Right renal cortex interstitium (tissue), 3 donors: ENCODE measurements at places on chromosomes 11 and 22.

- DNase-seq = no peak
These were observed 85.4 kb downstream of the OSBP2 start for GRCh38 chr22:30780026-30780425.

DNA sequence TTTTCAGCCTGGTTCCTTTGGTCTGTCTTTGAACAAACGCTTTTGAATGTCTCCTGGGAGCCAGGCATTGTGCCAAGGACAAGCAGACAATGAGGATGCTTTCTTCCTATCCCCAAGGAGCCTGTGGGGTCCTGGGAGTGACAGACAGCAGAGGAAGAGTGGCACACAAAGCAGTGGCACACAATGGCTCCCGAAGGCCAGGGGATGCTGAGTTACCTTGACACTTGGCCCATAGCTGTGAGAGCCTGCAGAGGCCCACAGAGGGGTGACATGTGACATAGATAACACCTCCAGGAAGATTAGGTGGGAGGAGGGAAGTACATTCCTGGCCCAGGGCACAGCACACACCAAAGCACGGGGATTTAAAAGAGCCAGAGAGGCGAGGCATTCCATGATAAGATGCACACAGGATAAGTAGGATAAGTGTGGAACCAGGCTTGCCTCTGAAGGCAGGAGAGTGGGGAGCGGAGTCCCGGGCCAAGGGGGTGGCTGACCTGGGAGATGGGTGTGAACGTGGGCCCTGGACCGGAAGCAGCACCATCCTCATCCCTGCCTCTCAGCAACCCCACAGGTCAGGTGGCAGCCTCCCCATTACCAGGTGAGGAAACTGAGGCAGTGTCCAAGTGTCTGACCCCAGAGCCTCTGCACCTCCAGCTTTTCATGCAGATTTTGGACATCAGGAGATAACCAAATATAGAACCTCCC lies 6.3 kb downstream of the UPB1 start:
- DNase-seq = no peak

GRCh38 chr11:27025312-27025955 lies 15.2 kb upstream of the BBOX1 start:
- no peak for DNase-seq

- DNase-seq = peak; percentile 62
These were observed 15.7 kb downstream of the CRTAM start for GRCh38 chr11:122853971-122854446.

DNA sequence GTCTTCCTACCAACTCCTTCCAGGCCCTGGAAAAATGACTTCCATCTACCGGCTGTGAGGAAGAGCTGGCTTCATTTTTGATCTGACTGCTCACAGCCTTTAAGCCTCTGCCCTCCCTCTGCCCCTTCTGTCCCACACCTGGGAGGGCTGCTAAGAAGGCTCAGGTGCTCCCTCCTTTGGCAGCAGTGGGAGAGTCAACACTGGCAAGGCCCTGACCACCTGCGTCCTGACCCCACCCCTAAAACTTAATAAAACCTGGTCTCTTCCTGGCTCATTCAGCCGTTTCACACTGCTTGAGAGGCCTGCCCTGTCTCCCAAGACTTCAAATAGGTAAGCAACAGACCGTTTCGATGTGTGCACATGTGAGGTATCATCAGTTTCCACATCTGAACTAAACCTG lies 52.1 kb upstream of the NFRKB start:
- no peak for DNase-seq

- DNase-seq = no peak
These were observed 5.3 kb downstream of the TYR start for GRCh38 chr11:89182773-89183518.

DNA sequence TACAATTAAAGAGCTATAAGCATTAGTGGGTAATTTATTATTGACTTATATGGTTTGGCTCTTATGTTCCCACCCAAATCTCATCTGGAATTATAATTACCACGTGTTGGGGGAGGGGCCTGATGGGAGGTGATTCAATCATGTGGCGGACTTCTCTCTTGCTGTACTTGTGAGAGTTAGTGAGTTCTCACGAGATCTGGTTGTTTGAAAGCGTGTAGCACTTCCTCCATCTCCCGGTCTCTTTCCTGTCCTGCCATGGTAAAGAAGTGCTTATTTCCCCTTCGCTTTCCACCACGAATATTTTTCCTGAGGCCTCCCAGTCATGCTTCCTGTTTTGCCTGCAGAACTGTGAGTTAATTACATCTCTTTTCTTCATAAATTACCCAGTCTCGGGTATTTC lies 28.1 kb upstream of the CHORDC1 start:
- DNase-seq = no peak

- no peak for DNase-seq
These were observed 55.3 kb downstream of the NFAM1 start for GRCh38 chr22:42376711-42377554.

DNA sequence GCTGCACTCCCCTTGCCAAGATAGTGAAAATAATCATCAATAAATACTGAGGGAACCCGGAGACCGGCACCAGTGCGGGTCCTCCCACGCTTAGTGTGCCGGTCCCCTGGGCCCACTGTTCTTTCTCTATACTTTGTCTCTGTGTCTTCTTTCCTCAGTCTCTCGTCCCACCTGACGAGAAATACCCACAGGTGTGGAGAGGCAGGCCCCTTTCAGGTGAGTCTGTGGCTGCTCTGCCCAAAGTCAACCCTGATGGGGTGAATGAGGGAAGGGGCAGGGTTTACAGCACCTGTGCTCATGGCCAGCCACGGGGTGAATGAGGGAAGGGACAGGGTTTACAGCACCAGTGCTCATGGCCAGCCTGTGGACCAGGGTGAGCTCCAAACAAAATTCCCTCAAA lies 4.7 kb downstream of the BET1L start:
- DNase-seq = no peak

DNA sequence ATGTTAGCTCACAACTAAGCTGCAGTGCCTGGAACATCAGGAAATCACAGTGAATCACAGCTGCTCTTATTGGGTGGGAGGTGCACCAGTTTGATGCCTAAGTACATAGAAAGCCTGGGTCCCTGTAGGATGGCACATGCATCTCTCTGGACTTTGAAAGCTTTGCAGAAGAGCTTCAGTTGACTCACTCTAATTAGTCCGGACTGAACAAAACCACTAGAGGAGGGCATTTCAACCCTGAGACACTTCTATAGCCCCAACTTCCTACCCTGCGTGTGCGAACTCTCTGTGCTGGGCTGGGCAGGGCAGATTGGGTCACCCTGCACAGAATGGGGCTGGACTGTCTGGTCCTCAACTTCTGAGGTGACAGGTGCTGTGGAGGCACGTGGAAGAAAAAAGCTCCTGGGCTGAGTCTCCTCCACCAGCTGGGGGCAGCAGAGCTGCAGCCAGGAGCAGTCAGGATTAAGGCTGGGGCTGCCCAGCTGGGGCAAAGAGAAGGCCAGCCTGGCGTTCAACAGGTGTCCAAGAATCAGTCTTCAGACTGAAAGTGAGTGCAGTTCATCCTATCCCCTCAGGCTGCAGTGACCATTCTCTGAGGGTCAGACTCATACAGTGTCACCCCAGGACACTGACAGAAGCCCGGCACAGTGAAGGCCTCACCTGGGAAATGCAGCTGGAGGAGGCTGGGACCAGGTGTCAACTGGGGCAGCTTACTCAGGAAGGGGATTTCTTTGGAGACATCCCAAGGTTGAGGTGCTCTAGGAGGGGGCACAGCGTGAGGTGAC lies 22.1 kb downstream of the GGTLC2 start:
- DNase-seq = no peak

DNA sequence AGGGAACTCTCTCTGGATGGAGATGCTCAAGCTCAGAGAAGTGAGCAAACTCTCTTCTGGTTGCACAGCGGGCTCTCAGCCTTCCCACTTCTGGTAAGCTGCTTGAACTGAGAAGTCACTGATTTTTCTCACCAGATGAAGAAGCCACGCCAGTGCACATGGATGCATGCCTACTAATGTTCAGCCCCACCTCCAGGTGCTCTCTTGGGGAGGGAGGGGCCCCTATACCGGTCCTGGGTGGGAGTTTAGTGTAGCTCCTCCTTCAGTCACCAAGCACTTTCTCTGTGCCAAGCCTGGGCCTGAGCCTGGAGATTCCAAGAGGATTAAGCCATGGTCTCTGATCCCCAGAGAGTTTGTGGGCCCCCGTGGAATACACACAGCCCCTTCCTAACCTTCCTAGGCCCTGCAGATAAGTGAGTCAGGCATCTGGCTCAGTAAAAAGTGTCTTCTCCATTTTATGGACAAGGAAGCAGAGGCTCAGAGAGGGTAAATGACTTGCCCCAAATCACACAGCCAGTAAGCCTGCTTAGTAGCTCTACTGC lies 142.2 kb downstream of the ST3GAL4 start:
- no peak for DNase-seq

DNA sequence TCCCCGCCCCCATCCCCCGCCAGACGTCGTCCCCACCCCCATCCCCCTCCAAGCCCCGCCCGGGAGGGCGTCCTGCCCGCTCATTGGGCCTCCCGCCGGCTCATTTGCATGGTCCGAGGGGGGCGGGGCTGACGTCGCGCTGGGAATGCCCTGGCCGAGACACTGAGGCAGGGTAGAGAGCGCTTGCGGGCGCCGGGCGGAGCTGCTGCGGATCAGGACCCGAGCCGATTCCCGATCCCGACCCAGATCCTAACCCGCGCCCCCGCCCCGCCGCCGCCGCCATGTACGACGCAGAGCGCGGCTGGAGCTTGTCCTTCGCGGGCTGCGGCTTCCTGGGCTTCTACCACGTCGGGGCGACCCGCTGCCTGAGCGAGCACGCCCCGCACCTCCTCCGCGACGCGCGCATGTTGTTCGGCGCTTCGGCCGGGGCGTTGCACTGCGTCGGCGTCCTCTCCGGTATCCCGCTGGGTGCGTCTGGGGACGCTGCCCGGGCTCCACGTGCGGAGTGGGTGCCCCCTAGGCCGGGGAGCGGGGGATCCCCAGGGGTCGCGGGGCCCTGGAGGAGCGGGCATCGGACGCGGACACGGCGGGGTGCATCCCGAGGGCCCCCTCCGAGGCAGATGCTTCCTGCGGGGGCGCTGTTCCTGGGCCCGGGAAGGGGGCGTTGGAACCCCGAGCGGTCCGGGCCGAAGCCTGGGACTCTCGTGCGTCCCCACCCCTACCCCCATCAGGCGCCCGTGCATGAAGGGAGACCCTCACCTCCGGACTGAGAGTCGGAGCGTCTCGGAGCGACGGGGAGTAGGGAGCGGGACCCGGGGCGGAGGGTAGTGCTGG lies at the start of gene PNPLA3:
Gene PNPLA3 (plus strand): TSS at position 175 of the 834 bp plus-strand sequence. CDS start 107 bp downstream, at position 282.
- peak; percentile 74 for DNase-seq

DNA sequence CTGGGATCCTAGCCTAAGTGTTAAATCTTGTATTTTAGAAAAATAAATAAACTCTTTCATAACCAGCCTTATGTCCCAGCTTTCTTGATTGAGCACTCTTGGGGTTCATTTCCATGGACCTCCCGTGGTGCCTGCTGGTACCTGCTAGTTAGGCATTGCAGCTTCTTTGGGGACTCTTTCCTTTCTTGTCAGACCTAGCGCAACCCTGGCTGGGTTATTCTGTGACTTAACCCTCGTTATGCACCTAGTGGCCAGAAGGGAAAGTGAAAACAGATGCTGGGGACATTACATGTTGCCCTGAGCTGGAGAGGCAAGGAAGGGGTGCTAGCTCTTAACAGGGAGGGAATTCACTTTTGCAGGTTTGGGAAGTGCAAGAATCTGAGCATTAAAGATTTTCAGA lies 46.8 kb downstream of the APIP start:
- no peak for DNase-seq

- no peak for DNase-seq
These were observed 378.4 kb upstream of the PITPNB start for GRCh38 chr22:28297504-28297903.

DNA sequence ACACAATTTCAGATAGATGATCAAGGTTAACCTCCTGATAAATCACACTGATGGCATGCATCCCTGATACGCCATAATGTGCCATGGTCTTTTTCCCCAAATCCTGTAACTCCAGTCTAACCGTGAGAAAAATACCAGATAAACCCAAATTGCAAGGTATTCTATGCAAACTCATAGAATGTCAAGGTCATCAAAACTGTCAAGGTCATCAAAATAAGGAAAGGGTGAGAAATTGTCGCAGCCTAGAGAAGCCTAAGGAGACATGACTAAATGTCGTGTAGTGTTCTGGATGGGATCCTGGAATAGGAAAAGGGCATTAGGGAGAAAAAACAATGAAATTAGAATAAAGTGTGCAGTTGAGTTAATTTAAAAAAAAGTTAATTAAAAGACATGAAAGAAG lies 4.7 kb downstream of the TTC12 start:
- no peak for DNase-seq

- no peak for DNase-seq
These were observed 1.4 kb upstream of the DPP3 start for GRCh38 chr11:66478729-66479393.

DNA sequence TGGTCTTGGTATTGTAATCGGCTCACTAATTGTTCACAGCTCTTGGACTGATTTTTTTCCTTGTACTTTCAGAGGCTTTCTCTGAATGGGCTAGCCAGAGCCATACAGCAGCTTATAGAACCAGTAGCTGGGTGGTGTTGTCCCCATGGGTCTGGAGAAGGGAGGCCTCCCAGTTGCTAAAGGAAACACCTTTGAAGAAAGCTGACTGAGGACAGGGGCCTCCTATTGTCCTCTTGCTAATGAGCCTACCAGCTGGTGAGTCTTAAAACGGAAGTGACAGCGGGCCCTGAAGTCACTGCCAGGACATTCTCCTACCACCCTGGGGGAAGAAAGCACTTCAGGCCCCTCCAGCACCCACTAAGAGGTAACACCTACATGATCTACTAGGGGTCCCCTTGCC lies 9.9 kb downstream of the FADS3 start:
- no peak for DNase-seq

- DNase-seq = no peak
These were observed 3.6 kb upstream of the KAT5 start for GRCh38 chr11:65708451-65708850.

GRCh38 chr11:72352859-72353551 lies 81.3 kb downstream of the CLPB start:
- peak; percentile 31 for DNase-seq

- DNase-seq = no peak
These were observed 136.7 kb downstream of the SPATA19 start for GRCh38 chr11:133708547-133709051.

DNA sequence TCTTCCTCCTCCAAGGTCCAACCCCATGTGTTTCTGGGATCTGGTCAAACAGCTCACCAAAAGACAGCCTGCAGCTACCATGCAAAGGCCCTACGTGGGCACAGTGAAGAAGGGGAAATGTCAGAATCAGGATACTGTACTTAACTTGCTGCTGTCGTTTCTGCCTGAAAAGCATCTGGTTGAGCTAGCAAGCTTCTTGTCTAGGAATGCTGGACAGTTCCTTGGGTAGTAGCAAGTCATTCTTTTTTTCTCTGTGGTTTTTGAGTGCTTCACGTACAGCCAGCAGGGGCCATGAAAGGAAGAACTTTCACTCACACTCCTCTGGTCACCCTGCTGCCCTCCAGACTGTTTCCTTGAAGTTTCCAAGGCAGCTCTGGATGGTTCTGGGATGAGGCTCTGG lies 24.7 kb downstream of the RCOR2 start:
- DNase-seq = no peak

DNA sequence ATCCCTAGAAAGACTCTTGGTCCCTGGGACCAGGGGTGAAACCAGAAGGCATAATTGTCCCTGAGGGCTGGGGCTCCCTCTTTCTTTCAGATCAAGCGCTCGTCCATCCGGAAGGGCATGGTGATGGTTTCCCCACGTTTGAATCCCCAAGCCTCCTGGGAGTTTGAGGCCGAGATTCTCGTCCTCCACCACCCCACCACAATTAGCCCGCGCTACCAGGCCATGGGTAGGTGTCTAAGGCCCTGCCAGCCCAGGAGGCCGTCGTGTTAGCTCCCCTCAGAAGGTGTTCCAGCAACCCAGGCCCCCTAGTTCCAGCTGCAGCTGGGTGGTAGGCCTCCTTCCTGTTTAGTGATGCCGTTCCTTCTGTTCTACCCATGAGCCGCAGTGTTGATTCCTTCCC lies 21.4 kb downstream of the GTPBP1 start:
- no peak for DNase-seq
